ENCODE measurements at places on chromosomes 6 and 20. TPM values are rescaled to one million over a fixed set of nuclear protein-coding genes. Genes with fewer than 3 reads are reported as not detected.

- H3K4me3 ChIP-seq: peak overlapping the region; percentile 18
- H3K27me3 ChIP-seq: no peaks in the 10 kb centered on the region
- DNase-seq: no peak
- H3K36me3 ChIP-seq: no peaks in the 10 kb centered on the region
- peaks cover 74% of the 10 kb centered on the region for H3K4me1 ChIP-seq
- H3K27ac ChIP-seq: peak overlapping the region; percentile 84
Measured at GRCh38 chr6:52573295-52573694, 3.6 kb downstream of the TRAM2 start.

GRCh38 chr20:62232194-62232593 lies 6.1 kb upstream of the OSBPL2 start:
- no peak overlapping the region for H3K27ac ChIP-seq
- DNase-seq: no peak
- H3K4me1 ChIP-seq: peaks cover 18% of the 10 kb centered on the region
- H3K27me3 ChIP-seq: no peaks in the 10 kb centered on the region
- H3K4me3 ChIP-seq: no peak overlapping the region
- no peaks in the 10 kb centered on the region for H3K36me3 ChIP-seq

- no peaks in the 10 kb centered on the region for H3K27me3 ChIP-seq
- no peak overlapping the region for H3K4me3 ChIP-seq
Measured at GRCh38 chr6:90305800-90306448, 9.3 kb upstream of the BACH2 start.

GRCh38 chr6:127459231-127459641 lies at the start of gene KIAA0408:
TSS of gene KIAA0408 (minus strand) at chr6:127459389. CDS start at chr6:127453981, 5,408 bp downstream.
- H3K4me3 ChIP-seq: peak within 1 kb of the TSS; percentile 46
- no peak for DNase-seq
- H3K27ac ChIP-seq: peak within 1 kb of the TSS; percentile 64
- no peaks in the 10 kb centered on the region for H3K36me3 ChIP-seq

The PRL gene
- total RNA-seq: not detected

The HAO1 gene
- not detected for total RNA-seq

DNA sequence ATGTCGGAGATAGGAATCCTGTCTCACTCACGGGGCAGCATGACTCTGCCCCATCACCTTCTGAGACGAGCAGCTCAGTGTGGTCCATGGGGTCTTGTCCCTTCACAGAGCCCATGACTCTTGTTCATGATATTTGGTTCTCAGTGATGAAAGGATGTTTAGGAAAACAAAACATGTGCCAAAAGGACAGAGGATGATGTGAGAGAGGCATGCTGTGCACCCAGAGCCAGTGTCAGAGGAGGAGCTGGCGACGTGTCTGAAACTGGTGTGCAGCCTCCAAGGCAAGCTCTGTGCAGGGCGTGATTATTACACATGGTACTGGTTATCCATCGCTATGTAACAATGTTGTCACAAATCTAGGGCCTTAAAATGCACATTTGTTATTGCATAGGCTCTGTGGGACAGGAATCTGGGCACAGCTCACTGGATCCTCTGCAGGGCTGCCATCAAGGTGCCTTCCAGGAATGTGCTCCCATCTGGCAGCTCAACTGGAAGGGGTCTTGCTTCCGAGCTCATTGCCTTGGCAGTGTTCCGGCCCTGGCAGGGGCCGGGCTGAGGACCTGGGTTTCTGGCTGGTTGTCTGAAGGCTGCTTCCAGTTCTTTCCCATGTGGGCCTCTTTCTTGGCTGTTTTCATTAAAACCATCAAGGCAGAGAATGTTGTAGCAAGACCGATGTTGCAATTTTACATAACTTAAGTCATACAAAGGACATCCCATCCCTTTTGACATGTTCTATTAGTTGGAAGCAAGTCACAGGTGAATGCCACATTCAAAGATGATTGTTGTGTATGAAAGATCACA lies 175.4 kb downstream of the ERMARD start:
- H3K27me3 ChIP-seq: no peaks in the 10 kb centered on the region
- H3K4me1 ChIP-seq: no peaks in the 10 kb centered on the region
- H3K4me3 ChIP-seq: no peak overlapping the region

GRCh38 chr6:9936551-9936950 lies 478.3 kb downstream of the TFAP2A start:
- no peak overlapping the region for H3K4me3 ChIP-seq
- DNase-seq: no peak
- no peaks in the 10 kb centered on the region for H3K27me3 ChIP-seq
- H3K27ac ChIP-seq: no peak overlapping the region
- no peaks in the 10 kb centered on the region for H3K36me3 ChIP-seq
- H3K4me1 ChIP-seq: no peaks in the 10 kb centered on the region

DNA sequence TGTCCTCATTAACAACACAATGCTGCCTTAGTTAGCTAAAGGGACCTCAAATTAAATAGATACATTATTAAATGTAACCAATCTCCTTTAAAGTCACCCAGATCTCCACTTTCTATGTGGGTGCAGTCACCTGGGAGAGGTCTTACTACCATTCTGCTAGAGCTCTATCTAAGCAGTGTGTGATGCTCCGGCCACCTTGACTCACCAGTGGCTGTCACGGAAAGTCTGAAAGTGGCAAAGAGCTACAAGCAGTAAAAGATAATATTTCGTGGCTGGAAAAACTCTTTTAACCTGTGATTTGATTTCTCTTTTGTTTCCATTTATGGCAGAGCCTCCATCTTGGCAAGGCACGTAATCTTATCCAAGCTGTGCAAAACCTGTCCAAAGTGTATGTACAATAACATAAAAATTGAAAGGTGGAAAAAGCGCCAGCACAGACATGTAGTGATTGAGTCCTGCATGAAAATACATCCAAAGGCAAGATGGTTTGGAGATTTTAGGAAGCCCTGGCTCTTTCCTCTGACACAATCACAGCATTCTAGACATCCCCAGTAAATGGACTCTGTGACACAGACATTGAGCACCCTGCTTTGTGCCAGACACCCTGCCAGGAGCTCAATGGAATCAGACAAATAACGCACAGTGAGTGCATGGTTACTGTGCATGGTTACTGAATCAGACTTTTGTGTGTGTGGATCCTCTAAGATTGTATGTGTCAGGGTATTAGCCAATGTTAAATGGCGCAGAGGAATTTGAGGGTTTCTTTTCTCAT lies 116.6 kb downstream of the ADAT2 start:
- H3K4me1 ChIP-seq: peaks cover 14% of the 10 kb centered on the region
- no peak overlapping the region for H3K27ac ChIP-seq
- no peak overlapping the region for H3K4me3 ChIP-seq
- H3K27me3 ChIP-seq: no peaks in the 10 kb centered on the region

DNA sequence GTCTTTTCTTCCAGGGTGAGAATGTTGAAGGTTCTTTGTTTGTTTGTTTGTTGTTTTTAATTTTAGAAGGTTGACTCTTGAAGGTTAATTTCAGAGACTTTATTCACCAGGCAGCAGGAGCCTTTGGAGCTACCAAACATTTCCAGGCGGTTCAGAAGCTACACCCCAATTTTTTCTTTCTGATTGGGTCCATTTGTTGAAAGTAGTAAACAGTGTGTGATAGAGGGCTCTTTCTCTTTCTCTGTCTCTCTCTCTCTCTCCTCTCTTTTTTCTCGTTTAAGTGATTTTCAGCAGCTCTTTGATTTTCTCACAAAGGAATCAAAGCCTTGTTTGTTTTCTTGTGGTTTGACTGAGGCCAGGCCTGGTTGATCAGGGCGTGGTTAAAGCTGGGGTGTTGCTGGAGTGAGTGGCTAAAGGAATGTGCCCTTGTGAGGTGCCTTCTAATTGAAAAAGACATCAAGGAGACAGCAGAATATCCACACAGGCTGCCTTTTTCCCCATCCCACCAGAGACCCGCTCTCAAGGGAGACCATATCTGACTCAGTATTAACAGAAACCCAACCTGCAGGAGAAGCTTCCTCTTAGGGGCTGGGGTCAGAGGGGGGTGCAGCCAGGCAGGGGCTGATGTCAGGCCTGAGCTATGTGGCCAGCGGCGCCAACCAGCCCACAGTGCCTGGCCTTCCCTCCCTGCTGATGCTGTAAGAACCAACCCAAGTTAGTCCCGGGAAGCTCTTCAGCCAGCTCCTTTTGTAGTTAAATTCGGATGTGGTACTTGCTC lies 40.4 kb upstream of the NAA20 start:
- H3K4me3 ChIP-seq: peak overlapping the region; percentile 68
- peak overlapping the region; percentile 83 for H3K27ac ChIP-seq
- peaks cover 73% of the 10 kb centered on the region for H3K4me1 ChIP-seq
- peaks cover 9% of the 10 kb centered on the region for H3K36me3 ChIP-seq

DNA sequence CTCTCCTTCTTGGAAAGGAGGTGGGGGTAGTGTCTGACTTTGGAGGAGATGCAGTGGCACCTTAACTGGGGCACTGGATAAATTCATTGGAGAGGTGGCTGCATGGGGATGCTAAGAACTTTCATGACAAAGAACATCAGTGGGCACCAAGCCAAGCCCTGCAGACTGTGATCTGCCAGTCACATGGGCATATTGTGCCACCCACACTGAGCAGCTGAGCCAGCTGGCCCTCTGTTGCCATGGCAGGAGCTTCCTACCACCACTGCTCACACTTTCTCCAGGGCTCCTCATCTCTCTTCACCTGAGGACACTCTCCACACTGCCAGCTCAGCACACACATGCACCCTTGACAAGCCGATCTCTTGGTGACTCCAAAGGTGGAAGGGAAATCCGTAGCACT lies 715.6 kb downstream of the QKI start:
- DNase-seq: no peak
- H3K4me3 ChIP-seq: no peak overlapping the region
- no peaks in the 10 kb centered on the region for H3K27me3 ChIP-seq
- no peak overlapping the region for H3K27ac ChIP-seq
- H3K4me1 ChIP-seq: no peaks in the 10 kb centered on the region
- no peaks in the 10 kb centered on the region for H3K36me3 ChIP-seq

- DNase-seq: no peak
- H3K4me3 ChIP-seq: no peak overlapping the region
- no peak overlapping the region for H3K27ac ChIP-seq
- H3K27me3 ChIP-seq: no peaks in the 10 kb centered on the region
Measured at GRCh38 chr20:54091120-54091480, 20.7 kb upstream of the BCAS1 start.

- no peak for DNase-seq
- peaks cover 56% of the 10 kb centered on the region for H3K36me3 ChIP-seq
- no peak overlapping the region for H3K4me3 ChIP-seq
- H3K27ac ChIP-seq: no peak overlapping the region
- H3K27me3 ChIP-seq: no peaks in the 10 kb centered on the region
Measured at GRCh38 chr20:41456351-41456750, 89.7 kb upstream of the EMILIN3 start.

GRCh38 chr6:52642368-52642767 lies 28.5 kb upstream of the TMEM14A start:
- no peak overlapping the region for H3K4me3 ChIP-seq
- H3K36me3 ChIP-seq: no peaks in the 10 kb centered on the region
- no peak overlapping the region for H3K27ac ChIP-seq
- DNase-seq: no peak

DNA sequence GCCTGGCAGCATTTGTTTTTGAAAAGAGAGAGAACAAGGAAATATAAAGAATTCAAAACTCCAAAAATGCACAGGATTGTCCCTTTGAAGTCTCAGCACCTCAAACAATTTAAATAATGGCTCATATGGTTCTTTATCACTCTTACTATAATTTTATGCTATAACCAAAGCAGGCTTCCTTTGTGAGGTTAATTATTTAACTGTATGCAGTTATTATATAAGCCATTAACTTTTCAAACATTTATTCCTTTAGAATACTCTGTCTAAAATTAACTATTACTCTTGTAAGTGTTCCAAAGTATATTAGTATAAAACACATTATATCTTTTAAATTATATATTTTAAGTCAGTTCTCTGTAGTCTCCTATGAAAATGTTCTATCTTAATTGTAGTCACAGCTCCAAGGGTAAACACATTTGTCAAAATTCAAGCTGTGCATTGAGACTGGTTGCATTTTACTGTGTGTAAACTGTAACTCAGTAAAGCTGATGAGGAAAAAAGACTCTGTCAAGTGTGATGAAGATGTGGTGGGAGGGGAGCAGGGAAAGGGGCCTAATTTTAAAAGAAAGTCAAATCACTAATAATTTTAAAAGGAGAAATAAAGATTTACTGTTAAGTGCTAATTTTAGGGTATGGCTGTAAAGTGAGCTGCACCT lies 20.0 kb upstream of the PLAGL1 start:
- DNase-seq: no peak
- no peak overlapping the region for H3K4me3 ChIP-seq
- H3K27me3 ChIP-seq: no peaks in the 10 kb centered on the region

DNA sequence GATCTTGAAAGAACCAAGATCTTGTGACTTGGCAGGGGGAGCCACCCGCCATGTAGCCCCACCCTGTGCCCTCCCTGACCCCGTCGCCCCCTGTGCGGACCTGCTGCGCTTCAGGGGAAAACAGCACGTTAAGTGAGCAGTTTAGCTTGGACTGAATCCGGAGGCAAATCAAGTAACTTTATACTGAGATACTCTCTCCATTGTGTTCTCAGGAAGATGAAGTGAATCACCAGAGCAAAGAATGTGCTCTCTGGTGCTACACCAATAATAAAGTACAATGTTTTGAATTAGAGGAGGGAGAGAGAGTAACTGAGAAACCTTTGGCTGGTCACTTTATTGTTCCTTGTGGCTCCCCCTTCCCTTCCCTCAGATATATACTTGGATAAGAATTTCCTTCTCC lies 83.4 kb downstream of the TXNDC5 start:
- no peak overlapping the region for H3K4me3 ChIP-seq
- no peaks in the 10 kb centered on the region for H3K36me3 ChIP-seq
- H3K4me1 ChIP-seq: peaks cover 6% of the 10 kb centered on the region
- H3K27ac ChIP-seq: no peak overlapping the region

The CLVS2 gene
- total RNA-seq: 1.5 TPM

- H3K27me3 ChIP-seq: no peaks in the 10 kb centered on the region
- no peak for DNase-seq
- H3K36me3 ChIP-seq: no peaks in the 10 kb centered on the region
- no peaks in the 10 kb centered on the region for H3K4me1 ChIP-seq
Measured at GRCh38 chr6:127576874-127577273, at the start of gene C6orf58. TSS of gene C6orf58 (plus strand) at chr6:127577174. CDS start at chr6:127577186, 12 bp downstream.

The BANF2 gene
- total RNA-seq: not detected

DNA sequence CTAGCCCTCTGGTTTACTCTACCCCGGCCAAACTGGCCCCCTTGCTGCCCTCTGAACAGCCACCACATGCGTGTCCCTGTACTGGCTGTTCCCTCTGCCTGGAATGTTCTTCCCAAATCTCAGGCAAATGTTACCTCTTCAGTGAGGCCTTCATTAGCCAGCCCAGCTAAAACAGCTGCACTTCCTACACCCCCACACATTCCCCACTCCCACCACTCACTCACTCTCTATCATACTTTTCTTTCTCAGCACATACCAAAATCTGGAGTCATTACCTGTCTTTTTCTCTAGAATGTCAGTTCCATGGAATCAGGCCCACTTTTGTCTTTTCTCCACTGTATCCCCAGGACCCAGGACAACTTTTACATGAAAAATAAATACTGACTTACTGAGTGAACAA lies 401.2 kb upstream of the SULF2 start:
- no peak for DNase-seq
- H3K27me3 ChIP-seq: no peaks in the 10 kb centered on the region
- H3K4me3 ChIP-seq: no peak overlapping the region
- no peaks in the 10 kb centered on the region for H3K36me3 ChIP-seq

DNA sequence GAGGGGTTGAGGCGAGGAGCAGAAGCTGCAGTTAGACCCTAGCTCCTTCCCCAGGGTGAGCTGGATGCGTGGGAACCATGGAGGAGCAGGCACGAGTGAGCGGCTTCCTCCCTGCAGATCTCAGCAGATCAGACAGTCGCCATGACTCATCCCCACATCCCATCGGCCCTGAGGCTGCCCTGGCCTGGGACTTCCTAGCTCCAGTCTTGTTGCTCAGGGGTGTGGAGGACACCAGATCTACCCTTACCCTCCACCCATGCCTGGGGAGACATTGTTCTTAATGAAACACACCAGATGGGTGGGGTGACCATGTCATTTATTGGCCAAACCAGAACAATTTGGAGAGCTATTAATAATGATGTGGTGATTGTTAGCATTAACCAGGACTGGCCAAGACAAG lies 36.3 kb upstream of the TGM2 start:
- H3K4me1 ChIP-seq: no peaks in the 10 kb centered on the region
- H3K27ac ChIP-seq: no peak overlapping the region
- no peaks in the 10 kb centered on the region for H3K36me3 ChIP-seq

The RPN2 gene
- total RNA-seq: 103 TPM

Measured in vagina (tissue), 2 donors.